ENCODE measurements at places on chromosomes 13 and 19. TPM values are rescaled to one million over a fixed set of nuclear protein-coding genes. Genes with fewer than 3 reads are reported as not detected.

Gene PRODH2
- not detected for total RNA-seq

Gene LRRC63
- not detected for total RNA-seq

Gene U2AF2
- total RNA-seq = 95.8 TPM

Gene PSG7
- under 0.01 TPM for total RNA-seq

Gene ARL11
- total RNA-seq = 0.38 TPM

Gene WDR88
- not detected for total RNA-seq

Gene DCT
- not detected for total RNA-seq

Gene SSC5D
- under 0.01 TPM for total RNA-seq

Gene RCBTB2
- total RNA-seq = 15.6 TPM

Gene AMER2
- not detected for total RNA-seq

Gene PNMA8C
- not detected for total RNA-seq

- DNase-seq = no peak
Observed at GRCh38 chr13:40384976-40385857, 281.2 kb downstream of the FOXO1 start.

DNA sequence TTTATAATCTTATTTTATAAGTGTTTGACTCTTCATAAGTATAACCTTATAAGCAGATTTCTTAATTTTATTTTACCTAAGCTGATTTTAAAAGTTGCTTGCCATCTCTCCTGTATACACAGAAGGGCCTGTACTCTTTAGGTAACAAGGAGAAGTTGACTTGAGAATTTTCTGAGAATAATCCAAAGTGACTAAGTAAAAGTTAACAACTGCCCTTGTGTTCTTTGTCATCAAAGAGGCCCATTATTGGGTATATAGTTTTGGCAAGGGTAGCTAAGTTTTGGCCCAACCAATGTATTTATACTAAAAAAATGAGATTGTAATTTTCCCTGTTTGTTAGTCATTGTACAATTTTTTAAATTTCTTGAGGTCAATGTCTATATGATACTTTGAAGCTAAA is 3.2 kb downstream of the LCP1 start:
- DNase-seq = no peak

- peak; percentile 91 for DNase-seq
Observed at GRCh38 chr19:9128171-9128570, 1.4 kb upstream of the OR7G3 start.

DNA sequence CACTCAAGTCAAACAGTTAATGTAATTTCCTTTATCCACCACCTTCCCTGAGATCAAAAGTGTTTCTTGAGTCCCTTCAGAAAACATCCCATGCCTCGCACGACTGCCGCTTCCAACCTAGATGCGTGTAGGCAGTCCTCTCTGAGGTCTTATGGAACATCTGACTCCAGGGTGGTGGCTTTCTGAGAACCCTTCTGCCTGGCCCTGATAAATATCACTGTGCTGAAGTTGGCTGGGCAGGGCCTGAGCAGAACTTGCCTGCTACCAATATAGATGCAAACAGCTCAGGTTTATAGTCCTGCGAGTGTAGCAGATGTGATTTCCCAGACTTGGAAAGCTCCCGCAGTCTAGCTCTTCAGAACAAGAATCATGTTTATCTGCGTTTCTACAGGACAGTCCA is 61.1 kb upstream of the GPR12 start:
- no peak for DNase-seq

DNA sequence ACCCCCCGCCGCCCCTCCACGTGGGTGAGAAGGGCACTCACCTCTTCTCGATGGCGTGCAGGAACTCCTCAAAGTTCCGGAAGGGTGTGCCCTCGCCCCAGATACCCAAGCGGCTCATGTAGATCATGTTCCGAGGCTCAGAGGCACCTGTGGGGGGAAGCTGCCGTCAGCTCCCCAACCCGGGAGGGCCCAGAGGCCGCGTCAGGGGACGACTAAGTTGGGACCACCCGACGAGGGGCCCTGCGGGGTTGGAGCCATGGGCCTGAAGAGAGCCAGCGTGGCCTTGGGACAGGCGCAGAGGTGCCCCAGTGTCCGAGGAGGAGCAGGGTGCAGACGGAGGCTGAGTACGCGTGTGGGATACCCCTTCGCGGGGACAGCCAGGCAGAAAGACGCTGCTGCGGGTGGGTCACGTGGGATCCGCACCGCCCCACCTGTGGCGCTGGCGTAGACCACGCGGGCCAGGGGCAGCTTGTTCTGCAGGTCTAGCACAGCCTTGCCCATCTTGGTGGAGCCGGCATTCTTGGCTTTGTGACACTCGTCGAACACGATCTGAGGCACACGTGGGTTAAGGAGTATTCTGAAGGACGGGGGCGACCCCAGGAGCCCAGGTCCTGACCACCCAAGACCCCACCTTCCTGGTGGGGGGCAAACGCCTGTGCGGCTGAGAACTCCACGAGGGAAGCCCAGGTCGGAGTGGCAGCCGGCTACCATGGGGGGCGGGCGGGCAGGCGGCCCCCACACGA is 15.9 kb downstream of the GPX4 start:
- no peak for DNase-seq

GRCh38 chr19:19098703-19099632 is 35.2 kb downstream of the SLC25A42 start:
- no peak for DNase-seq

- no peak for DNase-seq
Observed at GRCh38 chr19:51124729-51125128, at the start of gene SIGLEC9. Gene SIGLEC9, plus strand, starts transcription at chr19:51124906. Its CDS starts 69 bp downstream, at chr19:51124975.

DNA sequence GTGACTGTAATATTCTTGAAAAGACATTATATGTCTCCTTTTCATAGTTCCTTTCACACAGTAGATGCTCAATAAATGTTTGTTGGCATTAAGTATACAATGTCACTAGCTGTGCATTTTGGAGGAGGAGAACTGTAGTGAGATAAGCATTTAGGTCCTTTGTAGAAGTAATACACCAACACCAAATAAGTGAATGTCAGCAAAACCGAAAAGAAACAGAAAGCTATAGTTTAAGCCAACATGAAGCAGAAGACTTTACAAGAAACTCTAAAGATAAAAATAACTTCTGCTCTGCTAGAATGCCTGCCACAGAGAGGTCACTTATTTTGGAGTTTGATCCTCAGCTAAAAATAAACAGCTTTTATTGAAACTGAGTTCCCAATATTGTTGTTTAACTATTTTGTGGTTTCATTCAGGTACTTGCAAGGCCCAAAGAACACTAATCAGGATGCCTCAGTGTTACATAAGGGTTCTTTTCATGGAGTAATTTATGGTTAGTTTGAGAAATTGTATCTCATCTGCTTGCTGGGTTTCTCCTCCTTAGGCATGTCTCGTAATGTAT is 86.2 kb downstream of the STARD13 start:
- no peak for DNase-seq

DNA sequence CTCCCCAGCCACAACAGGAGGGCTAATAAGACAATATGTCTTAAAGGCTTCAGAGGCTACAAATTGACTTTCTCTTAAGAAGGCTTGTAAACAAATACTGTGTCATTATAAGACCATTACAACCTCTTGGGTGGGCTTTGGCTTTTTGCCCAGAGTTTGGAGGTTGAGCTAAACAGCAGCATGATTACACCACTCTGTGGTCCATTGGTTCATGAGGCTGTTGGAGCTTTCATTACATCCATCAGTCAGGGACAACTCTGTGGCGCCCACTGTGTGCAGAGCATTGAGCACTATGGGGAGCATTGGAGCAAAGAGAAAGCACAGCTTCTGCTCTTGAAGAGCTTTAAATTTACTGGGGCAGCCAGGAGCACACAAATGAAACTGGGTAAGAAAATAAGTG is 75.9 kb downstream of the TNFSF11 start:
- DNase-seq = no peak

DNA sequence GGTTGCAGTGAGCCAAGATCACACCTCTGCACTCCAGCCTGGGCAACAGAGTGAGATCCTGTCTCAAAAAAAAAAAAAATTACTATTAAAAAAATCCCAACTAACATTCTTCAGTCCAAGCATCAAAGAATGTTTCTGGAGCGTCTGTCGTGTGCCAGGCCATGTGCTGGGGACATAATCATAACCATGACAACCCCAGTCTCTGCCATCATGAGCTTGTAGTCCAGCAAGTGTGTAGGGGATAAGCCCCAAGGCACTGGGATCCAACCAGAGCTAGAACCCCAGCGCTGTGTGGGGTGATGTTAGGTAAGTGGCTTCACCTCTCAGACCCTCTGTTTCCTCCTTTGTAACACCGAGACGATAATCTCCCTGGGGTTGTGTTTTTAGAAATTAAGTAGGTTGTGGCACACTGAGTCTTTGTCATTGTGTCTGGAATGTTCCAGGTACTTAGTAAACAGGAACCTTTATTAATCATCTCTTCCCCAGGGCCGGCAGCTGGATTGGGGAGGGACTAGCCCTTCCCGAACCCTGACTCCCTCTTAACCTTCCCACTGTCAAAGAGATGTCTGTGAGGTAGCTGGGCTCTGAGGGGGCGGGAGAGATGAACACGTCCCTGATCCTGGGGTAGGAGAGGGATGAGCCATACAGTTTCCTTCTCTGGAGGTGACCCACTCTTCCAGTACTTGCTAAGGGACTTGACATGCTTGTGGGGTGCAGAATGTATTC is 5.2 kb downstream of the ITPKC start:
- DNase-seq = peak; percentile 69

DNA sequence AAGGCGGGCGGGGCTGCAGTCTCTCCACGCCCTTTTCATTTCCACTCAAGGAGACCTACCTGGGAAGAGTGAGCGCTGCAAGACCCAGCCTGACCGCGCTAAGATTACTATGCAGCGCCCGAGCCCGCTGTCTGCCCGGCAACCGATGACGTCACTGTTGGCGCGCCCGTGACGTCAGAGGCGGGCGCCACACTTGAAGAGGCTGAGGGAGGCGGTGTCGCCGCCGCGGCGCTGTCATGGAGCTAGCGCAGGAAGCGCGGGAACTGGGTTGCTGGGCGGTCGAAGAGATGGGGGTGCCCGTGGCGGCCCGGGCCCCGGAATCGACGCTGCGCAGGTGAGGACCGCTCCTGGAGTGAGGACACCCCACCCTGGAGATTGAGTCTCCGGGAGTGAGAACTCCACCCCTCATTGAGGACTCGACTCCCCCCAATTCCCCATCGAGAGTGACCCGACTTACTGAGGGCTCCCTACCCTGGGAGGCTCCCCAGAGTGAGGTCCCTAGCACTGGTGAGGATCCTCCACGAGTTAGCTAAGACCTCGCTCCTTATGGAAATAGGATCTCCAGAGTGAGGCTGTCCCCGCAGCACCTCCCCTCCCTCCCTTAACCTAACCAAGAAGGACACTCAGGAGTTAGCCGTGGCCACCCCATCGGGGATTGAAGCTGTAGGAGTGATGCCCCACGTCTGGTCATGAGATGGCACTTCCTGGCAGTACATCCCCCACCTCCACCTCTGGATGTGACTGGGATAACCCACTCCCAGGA is at the start of gene HAUS5:
Gene HAUS5, plus strand, starts transcription at position 177 of the 763 bp plus-strand sequence. Its CDS starts 60 bp downstream, at position 237.
- DNase-seq = peak; percentile 92

- no peak for DNase-seq
Observed at GRCh38 chr19:4014541-4015491, 7.3 kb downstream of the PIAS4 start.

DNA sequence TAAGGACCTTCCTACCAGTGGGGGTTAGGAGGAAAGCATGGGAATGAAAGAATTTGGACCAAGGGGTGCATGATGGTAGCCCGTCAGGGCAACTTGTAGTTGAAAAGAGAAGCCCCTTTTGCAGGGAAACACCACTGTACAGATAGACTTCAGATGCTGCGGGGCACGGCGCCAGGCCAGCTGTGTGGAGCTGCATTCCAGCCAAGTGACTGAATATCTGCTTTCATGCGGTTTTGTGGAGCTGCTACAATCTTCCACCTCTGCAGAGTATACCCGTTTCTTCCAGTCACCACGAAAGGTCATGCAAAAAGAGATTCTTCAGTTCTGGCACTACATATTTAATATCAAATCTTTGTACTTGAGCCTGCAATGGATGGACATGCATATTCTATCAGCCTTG is 104.7 kb downstream of the RGCC start:
- DNase-seq = peak; percentile 40

DNA sequence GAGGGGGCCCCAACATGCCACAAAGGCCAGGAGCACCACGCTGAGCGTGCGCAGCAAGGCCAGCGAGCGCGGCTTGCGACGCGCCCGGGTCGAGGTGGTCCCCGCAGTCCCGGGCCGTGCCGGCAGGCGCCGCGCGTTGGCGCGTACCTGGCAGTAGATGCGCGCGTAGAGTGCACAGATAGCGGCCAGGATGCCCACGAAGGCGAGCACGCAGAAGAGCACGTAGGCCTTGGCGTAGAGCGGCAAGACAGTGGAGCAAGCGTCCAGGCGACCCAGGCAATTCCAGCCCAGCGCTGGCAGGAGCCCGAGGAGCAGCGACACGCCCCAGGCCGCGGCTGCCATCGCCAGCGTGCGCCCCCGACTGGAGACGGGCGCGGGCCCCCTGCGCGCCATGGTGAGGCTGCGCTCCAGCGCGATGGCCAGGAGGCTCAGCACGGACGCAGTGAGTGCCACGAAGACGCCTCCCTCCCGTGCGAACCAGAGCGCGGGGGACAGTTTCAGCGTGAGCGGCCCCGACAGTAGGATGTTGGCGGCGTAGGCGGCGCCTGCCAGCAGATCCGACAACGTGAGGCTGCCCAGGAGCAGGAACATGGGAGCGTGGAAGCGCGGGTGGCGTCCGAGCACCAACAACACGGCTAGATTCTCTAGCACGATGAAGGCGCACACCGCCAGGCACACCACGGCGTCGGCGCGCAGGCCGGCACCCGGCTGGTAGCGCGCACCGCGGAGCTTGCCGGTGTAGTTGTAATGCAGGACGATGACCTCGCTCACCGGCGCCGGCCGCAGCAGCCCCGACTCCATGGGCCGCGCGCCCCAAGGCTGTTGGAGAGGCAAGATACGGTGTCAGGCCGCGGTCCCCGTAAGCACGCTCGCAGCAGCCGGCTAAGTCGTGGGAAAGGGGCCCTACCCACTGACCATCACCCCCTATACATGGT is 2.8 kb downstream of the S1PR5 start:
- peak; percentile 40 for DNase-seq

DNA sequence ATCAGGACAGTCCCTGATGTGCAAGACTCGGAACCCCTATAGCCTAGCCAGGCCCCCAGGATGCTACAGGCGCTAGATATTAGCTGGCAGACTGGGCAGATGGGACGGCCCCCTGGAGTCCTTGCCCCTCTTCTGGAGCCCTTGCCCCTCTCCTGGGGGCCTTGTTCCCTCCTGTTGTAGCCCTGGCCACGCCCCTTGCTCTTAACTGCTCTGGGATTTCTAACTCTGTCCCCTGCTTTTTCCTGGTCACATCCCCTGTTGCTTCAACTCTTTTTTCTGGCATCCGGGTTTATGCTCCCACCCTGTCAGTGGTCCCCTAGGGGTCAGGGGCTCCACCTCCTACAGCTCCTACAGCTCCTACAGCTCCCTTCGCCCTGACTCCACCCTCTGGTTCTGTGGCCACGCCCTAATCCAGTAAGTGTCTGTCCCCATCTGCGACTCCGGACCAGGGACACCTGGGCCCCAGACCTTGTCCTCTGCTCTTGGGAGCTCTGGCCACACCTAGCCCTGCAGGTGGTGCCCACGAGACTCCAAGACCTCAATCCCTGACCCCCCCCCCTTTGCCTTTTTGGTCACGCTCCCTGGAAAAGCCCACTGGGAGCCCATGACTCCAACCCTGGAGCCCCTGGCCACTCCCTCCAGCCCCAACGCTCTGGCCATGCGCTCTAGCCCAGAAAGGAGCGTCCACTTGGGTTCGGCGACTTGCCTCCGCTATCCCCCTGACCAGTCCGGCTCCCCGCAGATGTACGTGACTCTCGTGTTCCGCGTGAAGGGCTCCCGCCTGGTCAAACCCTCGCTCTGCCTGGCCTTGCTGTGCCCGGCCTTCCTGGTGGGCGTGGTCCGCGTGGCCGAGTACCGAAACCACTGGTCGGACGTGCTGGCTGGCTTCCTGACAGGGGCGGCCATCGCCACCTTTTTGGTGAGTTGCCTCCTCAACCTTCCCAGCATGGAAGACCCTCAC is 6.8 kb downstream of the PLPPR2 start:
- no peak for DNase-seq
